CD4-positive, alpha-beta memory T cell (primary cell): ENCODE measurements at places on chromosomes 11 and 22. TPM values are rescaled to one million over a fixed set of nuclear protein-coding genes. Genes with fewer than 3 reads are reported as not detected.
A peak's percentile ranks its signal among the peaks of the same experiment; 100 is the strongest.

DNA sequence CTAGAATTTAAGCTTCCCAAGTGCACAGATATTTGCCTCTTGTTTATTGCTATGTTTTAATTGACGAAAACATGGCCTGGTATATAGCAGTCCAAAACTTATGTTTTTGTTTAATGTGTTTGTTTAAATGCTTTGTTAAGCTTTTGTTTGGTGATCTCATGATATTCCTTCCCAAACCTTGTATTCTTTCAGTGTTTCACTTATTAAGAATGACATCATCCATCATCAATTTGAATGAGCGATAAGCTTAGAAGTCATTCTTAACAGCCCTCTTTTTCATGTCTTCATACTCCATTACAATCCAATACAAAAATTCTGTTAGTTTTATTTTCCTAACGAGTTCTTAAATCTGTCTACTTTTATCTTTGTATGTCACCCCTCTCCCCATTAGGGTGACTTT lies 206.0 kb downstream of the DYNC2H1 start:
- no peak for DNase-seq

DNA sequence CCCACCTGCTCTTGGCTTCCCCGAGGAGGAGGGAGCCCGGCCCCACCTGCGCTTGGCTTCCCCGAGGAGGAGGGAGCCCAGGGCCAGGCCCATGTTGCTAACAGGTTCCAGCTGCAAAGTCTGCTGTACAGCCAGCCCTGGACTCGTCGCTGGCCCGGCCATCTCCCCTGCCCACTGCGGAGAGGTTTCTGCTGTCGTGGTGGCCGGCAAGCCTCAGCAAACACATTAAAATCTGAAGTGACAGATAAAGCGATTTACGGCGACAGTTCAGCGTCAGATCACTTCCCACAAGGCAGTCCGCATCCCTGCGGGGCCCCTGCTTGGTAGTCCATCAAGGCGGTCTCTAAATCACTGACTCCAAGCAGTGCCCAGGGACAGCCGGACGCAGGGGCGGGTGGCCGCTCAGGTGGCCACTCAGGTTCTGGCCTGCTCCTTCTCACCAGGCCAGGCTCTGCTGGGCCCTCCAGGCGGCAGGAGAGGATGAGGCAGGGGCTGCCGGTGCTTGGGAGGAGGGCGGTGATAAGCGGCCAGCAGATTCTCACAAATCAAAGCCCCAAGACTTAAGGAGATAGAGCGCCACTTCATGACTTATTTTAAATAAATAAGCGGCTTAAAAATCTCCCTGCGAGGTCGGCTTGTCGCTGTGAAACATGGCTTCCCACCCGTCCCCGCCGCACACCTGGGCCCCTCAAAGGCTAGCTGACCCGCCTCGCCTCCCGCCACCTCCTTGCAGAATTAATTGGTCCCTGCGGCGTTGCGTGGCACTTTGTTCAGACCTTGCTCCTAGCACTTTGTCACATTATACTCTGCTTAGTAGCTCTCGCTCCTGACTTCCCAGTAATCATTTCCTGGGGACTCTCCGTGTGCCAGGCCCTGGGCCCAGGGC lies 21.1 kb downstream of the MACROD1 start:
- DNase-seq: no peak

GRCh38 chr11:795634-796564 lies 2.2 kb downstream of the SLC25A22 start:
- peak; percentile 72 for DNase-seq

DNA sequence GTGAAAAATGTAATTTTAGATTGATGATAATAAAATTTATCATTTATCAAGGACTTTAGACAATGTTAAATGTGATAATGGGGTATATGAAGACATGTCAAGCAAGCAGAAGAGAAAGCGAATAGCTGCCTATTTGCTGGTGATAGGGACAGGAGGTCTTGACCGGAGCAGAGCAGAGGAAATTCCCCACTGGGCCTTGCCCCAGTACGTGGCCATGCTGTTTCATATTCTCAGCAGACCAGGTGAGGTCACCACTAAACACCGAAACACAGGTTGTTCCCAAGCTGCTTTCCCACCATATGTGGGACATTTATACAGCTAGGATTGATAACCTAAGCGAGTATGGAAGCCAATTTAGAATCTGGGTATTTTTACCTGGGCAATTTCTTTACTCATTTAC lies 1629.6 kb downstream of the FAM181B start:
- no peak for DNase-seq

Gene OR8D4
- not detected for total RNA-seq
